ENCODE measurements at places on chromosomes 1 and 21.

- no peak for DNase-seq
Observed at GRCh38 chr1:200916152-200916551, 21.5 kb downstream of the INAVA start.

- DNase-seq = no peak
Observed at GRCh38 chr1:174134003-174134659, 25.2 kb upstream of the RABGAP1L start.

DNA sequence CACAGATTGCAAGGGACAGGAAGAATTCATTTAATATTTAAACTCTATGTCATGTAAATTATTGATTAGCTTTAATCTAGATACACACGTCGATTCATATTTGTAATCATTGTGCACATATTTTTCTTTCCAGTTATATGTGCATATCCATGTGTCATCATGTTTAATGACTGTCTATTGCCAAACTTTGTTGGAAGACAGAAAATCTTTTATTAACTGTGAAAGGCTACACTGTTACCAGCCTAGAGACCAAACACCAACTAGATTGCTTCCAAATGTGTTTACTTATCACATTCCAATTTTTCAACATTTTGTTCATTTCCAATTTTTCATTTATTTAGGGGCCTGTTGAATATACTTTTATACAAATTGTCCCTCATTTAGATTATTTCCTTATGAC lies 43.2 kb upstream of the CACHD1 start:
- no peak for DNase-seq

DNA sequence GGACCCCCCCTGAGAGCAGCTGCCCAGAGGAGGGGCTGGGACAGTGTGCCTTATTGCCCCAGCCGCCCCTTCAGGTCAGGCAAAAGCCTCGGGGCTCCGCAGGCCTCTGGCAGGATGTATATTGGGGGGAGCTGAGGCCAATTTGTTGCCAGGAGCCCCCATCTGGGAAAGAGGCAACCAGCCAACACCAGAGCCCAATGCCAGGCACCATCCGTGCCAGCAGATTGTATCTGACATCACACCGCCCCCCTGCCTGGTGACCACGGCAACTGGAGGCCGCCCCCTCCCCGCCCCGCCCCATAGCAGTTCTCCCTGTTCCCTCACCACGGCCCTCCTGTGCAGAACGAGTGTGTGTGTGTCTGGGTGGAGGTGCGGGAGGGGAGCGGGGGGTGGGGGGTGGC lies 3.6 kb upstream of the PLEKHG5 start:
- DNase-seq = no peak

DNA sequence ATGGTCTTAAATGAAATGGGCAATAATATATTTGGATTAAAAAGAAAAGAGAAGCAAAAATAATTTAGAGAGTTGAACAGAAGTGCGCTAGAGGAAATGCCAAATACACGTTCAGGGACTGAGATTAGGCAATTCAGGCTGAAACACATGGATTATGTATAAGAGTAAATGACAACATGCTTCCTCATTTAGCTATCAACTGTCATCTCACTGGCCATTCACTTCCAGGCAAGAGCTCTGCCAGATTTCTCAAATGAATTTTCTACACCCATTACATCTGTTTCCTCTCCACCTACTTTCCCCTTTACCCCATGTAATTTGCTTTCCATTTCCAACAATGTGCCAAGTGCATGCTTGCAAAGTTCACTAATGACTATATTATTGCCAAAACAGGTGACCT lies 582.4 kb downstream of the LTN1 start:
- DNase-seq = no peak

- DNase-seq = no peak
Observed at GRCh38 chr1:203142124-203142523, 14.6 kb downstream of the ADORA1 start.

- no peak for DNase-seq
Observed at GRCh38 chr1:85444381-85444780, 20.6 kb downstream of the DDAH1 start.

DNA sequence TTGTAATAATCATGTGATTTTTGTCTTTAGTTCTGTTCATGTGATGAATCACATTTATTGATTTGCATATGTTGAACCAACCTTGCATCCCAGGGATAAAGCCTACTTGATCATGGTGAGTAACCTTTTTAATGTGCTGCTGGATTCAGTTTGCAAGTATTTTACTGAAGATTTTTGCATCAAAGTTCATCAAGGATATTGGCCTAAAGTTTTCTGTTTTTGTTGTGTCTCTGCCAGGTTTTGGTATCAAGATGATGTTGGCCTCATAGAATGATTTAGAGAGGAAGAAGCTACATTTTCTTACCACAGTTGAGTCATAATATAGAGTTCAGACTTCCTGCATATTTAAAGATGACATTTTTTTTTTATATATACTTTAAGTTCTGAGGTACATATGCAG lies 455.9 kb downstream of the PLPP3 start:
- no peak for DNase-seq

DNA sequence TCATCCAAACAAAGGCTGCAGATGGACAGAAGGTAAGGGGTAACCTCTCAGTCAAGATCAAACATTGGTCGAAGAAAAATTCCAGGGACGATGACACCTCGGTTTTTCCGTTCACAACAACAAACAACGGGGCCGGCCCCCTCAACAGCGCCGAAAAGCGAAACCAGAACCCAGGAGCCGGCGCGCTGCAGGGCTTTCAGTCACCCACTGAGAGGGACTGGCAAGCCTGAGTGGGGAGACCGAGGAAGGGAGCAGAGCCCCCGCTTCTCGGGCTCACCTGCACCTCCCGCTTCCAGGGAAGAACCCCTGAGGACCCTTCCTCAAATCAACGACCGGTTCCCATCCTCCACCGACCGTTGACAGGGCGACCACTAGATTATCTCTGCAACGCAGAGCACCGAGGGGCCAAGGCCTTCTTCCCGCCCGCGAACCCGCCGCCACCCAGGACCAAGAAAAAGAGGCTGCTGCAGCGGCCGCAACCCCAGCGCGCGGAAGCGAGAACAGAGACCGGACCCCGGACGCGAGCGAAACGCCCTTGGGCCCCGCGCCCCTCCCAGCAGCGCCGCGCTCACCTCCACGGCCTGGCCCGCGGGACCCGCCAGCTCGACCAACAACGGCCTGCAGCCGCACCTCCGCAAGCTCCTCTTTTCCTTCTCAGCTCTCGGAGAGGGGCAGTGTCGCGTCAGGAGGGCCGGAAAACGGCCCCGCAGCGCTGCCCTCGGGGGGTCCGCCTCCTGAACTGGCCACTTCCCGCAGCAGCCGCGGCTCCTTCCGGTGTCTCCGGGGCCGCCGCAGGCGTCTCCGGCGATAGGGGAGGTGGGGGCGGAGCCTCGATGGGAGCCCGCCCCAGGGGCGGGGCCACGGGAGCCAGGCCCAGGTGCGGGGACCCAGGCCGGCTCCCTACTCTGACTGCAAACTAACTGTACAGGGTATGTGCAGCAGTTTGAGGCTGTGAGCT lies at the start of gene USP33:
USP33 (minus strand) TSS at position 782 of the 958 bp plus-strand sequence. CDS start 18,155 bp downstream, outside the sequence.
- peak; percentile 91 for DNase-seq

- DNase-seq = peak; percentile 54
Observed at GRCh38 chr1:99457381-99458165, 188.3 kb upstream of the PALMD start.

- no peak for DNase-seq
Observed at GRCh38 chr1:178537382-178538090, 24.6 kb downstream of the TEX35 start.

DNA sequence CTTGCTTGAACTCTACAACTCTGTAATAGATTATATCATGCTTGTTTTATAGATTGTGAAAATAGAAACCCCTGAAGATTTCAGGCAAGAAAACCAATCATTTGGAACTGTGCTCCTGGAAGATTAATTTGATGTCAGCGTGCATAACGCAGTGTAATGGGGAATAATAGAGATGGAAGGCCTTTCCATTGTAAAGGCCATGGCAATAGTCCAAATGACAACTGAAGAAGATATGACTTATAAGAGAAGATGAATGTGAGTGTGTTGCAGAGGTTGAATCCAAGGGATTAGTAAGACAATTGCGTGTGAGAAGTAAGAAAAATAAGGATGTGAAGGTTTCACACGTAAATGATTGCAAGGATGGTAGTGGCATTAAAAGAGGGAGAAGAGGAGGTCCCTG lies 285.0 kb downstream of the DUSP10 start:
- no peak for DNase-seq

DNA sequence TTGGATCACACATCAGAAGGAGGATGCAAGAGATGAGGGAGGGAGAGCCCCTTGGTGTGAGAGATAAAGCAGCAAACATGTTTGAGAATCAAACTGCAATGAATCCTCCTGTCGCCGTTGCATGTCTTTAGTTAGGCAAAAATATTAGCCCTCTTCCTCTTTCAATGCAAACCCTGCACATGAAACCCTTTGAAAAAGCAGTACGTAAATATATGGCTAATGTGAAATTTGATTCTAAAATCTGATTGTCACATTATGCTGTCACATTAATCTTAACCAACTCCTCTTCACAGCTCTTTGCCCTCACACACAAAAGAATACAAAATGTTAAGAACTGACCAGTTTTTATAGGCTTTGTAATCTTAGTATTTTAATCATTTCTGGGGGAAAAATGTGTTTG lies 63.4 kb downstream of the WDR64 start:
- DNase-seq = no peak

DNA sequence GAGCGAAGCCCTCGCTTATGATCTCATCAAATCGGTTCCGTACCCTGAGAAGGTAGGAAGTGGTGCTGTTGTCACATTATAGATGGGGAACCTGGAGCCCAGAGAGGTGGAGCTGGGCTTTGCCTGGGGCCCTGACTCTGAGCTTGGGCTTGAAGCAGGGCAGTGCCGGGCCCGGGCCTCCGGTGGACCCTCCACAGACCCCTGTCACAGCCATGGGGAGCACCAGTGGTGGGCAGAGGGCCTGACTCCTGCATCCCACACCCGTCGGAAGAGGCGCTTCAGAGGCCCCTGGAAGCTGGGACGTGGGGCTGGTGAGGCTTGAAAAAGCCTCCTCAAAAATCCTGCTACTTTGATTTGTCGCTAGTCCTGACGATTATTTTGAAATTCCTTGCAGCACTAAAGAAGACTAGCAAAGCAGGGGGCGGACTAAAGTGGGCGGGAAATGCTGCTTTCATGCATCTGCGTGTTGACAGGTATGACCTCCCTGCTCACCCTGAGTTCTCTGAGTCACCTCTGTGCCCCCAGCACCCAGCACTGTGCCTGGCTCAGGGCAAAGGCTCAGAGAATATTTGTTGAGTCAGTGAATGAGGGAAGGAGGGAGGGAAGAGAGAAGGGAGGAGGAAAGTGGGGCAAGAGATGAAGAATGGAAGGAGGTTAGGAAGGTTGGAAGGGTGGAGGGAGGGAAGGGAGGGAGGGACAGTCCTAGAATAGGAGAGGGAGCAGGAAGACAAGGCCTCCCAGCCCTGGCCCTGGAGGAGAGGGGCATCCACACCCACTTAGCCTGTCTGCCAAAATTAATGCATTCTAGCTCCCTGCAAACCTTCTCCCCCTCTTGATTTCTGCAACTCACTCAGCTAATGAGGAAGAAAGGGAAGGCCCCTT lies 262.8 kb upstream of the VAMP3 start:
- no peak for DNase-seq

GRCh38 chr1:54886724-54887664 lies at the start of gene DHCR24:
TSS of gene DHCR24 (minus strand) at chr1:54887195. CDS start at chr1:54887119, 76 bp downstream.
- peak; percentile 80 for DNase-seq

GRCh38 chr1:242877743-242878142 lies 353.2 kb upstream of the PLD5 start:
- no peak for DNase-seq

DNA sequence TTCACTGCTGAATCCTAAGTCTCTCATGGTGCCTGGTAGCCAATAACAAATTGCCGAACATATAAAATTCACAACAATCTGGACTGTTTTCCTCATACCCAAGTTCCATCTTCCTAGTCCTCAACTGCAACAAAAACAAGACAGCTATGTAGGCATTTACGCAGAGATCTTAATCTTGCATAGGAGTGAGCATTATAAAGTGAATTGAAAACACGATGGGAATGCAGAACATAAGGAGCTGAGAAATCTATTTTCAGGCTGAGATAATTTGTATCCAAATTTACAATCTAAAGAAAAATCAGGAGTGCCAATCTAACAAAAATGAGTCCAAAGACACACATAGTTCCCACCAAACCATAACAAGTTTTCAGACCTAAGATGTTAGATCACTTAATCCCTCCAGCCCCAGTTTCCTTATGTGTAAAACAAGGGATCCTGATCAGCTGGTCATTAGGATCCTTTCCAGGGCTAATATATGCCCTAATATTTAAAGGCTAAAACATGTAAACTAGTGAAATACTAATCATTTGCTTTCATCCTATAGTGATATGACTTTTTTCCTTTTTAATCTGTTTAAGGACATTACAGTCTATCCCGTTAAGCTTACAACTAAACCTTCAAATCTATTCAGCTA lies 1.9 kb downstream of the SLC16A1 start:
- DNase-seq = no peak

Measured in SJSA1 (cell line).